ENCODE measurements at places on chromosomes 1 and 21. TPM values are rescaled to one million over a fixed set of nuclear protein-coding genes. Genes with fewer than 3 reads are reported as not detected.

SNX7 gene
- polyA plus RNA-seq = 39.4 TPM

DMBX1 gene
- not detected for polyA plus RNA-seq

RPRD2 gene
- 6.0 TPM for polyA plus RNA-seq

ZBTB17 gene
- polyA plus RNA-seq = 18.7 TPM

DDAH1 gene
- 47.8 TPM for polyA plus RNA-seq

TIE1 gene
- 11.7 TPM for polyA plus RNA-seq
